ENCODE measurements at places on chromosomes 7 and 10. TPM values are rescaled to one million over a fixed set of nuclear protein-coding genes. Genes with fewer than 3 reads are reported as not detected.

- no peak for DNase-seq
These were observed 17.8 kb downstream of the PRSS2 start for GRCh38 chr7:142788303-142789289.

GRCh38 chr10:75924309-75924902, 493.0 kb downstream of the LRMDA start:
- no peak for DNase-seq

The CYP3A4 gene
- total RNA-seq, result not detected

The CALML5 gene
- not detected for total RNA-seq

The NPC1L1 gene
- total RNA-seq, result not detected

The DNAJC12 gene
- 3.1 TPM for total RNA-seq

Data from A172 (cell line).